ENCODE measurements at places on chromosomes 4 and X.

DNA sequence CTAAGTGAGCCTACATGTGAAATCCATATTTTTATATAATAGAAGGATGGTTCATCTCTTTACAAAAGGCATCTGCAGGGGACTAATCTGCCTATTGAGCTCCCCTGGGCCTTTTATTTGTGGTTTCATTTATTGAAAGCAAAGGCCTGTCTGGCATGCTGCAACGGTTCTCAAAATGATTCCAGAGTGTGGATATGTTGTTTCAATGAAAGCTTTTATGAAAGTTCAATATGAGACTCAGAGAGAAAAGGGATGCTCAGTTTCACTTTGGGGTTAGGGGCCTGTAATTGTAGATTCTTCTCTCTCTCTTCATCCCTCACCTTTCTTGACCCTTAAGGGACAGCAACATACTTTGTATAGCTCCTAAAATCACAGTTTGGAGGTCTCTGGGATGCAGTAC, 204.2 kb upstream of the CASK start:
- no peak for DNase-seq

DNA sequence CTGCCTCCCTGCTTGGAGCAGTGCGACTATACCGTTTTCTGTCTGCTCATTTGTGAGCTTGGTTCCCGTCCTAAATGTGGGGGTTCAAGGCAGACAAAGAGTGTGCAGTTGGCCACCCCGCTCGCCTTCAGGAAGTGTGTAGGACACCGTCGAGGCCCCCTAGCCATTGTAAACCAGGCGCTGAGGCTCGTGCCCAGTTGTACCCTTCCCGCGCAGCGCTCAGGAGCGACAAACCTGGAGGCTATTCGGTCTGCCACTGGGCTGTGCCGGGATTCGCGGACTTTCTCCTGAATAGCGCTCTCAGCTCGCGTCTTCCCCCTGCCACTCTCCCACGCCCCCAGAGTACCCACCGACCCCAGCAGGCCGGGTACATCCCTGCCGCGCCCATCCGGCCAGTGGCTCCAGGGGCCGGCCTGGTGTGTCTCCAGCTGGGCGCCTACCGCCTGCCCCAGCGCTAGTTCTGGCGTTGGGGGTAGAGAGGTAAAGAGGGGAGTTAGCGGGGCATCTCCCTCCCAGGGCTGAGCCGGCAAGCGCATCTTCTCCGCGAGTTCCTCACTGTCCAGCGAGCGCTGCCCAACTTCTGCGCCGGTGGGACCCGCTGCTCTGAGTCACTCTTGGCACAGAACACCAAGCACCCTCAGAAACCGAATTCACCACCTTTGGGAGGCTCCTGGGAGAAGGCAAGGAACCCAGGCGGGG, 880 bp upstream of the LONRF3 start:
- no peak for DNase-seq

DNA sequence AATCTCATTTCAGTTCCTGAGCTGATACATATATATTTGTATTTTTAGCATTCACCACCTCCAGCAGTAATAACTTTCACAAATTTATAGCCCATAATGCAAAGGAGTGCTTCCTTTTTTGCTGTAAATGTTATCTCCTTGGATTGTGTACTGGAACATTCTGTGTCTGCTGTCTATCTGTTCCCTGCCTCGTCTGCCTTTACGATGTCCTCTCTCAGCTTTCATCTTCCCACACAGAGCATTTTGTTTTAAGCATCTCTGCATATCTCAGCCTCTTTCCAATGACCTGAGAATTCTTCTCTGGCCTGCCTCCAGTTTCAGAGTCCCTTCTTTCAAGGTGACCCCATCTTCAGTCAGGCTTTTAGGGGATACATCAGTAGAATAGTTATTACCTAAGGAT, 43.1 kb downstream of the GYG2 start:
- no peak for DNase-seq

DNA sequence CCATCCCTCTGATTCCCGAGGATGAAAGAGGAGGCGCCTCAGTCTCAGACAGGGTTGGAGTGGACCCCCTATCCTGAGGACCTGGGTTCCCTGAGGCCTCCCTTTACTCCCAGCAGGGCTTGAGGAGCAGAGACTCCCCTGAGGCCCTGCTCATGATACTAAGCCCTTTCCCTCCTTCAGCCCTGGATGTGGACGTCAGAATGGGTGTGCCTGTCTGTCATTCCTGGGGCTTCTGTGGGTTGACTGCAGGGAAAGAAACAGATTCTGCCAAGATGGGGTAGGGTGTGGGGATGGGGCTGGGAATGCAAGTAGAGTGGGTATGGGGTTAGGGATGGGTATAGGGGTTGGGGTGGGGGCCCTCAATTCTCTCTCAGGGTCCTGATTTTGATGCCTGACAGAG, 21.1 kb downstream of the MAGEA10 start:
- no peak for DNase-seq

- DNase-seq, result no peak
These were observed 480.9 kb downstream of the PCDH11X start for GRCh38 chrX:92260102-92260501.

DNA sequence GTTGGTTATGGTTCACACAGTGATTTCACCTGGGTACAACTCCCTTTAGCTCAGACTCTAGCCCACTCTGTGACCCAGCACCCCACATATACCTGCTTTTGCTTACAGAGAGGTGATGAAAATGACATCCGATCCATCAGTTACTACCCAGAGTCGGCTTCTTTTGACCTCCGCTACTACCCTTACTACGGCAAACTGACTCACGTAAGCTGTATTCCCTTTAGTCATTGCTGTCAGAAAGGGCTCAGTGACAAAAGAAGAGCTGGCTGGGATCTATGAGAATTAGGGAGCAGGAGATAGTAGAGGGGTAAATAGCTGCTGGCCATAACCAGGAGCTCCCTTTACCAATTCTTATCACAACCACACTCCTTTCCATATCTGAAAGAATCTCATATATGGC, 16.7 kb downstream of the ATP1B4 start:
- no peak for DNase-seq

DNA sequence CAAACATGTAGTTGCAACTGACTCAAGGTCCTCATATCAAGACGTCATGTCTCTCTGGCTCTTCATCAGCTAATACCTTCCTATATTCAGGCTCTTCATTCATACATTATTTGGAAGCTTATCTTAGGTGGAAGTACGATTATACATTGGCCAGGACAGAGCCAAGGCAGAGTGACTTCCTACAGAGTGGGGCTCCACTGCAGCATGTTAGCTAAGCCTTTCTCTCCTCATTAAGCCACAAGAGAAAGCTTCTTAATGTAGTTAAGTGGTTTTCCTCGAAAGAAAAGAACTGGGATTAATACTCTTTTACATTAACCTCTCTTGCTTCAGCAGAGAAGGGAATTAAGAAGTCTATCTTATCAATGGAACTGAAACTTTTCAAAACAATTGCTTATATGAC, 15.0 kb downstream of the C4orf33 start:
- DNase-seq, result no peak

DNA sequence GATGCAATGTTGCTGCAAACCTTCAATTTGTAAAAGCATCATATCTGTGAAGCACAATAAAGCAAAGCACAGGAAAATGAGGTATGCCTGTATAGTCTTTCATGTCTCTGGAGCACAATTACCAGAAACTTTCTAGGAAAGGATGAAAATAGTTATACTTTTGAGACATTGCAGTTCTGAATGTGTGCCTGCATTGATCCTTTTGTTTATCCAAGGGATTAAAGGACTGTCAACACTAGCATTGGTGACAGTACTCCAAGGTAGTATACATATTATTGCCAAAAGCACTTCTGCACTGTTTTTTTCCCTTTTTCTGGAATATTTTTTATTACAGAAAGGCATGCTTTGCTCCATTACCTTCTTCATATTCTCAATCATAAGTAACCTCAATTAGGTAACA, 476.0 kb downstream of the GABRG1 start:
- no peak for DNase-seq

DNA sequence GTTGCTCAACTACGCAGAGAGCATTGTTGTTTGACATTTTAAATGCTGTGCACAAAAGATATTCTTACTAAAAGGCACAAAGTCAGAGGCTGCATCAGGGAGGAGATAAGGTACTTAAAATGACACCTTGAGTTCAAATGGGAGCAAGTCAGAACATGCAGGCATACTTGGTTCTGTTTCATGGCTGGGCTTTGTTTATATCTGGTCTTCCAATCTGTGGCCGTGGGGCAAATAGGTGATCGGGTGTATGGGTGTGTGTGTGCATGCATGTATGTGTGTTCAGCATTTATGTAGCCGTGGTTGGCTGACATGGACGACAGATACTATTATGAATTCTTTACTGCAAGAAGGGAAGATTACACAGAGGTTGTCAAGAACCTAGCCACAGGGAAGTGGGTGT, 106.1 kb downstream of the RASL11B start:
- no peak for DNase-seq

DNA sequence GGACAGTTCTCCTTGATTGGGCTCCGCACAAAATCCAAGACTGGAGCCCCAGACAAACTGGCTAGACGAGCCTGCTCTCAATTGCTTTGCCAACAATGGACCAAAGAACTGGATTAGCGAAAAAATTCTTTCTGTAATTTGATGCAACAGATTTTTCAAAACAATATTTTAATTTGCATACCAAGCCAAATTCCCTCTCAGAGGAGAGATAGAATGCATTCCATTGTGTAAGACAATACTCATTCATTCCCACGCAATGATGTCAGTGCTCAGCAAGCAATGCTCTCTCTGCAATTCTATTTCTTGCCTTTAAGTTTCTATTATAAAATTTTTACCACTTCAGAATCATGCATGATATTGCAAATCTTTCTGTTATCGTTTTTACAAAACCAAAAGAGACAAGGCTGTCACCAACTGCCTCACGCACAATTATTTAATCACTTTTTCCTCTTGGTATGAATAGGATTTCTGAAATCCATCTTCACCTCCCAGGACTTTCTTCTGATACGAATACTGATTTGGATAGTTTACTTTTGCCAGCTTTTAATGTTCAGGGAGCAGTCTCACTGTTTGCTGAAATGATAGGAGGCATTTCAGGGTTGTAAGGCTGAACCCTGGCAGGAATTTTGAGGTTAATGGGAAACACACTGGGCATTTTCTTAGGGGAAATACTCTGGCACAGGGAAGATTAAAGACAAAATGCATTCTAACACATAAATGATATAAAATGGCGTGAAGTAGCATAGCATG, 46.1 kb upstream of the HCCS start:
- no peak for DNase-seq

DNA sequence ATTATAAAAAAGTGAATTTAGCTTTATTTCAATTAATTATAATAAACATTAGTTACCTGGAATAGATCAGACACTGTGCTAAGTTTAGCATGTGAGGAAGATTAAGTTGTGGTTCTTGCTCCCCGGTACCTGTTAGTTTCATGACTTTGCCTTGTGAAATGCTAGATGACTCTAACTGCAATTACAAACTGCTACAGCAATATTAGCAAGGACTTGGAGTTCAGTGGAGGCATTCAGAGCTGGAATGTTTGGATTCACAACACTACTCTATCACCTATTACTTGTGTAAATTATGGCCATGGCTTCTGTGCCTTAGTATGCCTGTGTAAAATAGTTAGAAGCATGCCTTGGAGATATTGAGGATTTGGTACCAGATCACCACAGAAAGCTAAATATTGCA, 21.4 kb upstream of the ANXA10 start:
- no peak for DNase-seq

- DNase-seq, result no peak
These were observed 852 bp upstream of the WDR44 start for GRCh38 chrX:118345045-118345463.

- DNase-seq, result no peak
These were observed 49.0 kb downstream of the AMMECR1 start for GRCh38 chrX:110268886-110269285.

DNA sequence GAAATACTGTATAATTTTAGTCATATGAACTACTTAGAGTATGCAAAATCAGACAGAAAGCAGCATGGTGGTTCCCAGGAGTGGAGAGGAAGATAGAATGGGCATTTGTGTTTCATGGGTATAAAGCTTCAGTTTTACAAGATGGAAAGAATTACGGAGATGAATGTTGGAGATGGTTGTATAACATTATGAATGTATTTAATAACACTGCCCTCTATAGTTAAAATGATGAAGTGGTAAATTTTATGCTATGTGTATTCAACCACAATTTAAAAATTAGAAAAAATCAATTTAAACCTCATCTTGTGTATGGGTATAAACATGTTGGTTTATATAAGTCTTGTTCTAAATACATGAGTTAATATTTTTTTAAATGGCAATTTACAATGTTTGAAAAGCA, 521.1 kb downstream of the FSTL5 start:
- DNase-seq, result no peak

DNA sequence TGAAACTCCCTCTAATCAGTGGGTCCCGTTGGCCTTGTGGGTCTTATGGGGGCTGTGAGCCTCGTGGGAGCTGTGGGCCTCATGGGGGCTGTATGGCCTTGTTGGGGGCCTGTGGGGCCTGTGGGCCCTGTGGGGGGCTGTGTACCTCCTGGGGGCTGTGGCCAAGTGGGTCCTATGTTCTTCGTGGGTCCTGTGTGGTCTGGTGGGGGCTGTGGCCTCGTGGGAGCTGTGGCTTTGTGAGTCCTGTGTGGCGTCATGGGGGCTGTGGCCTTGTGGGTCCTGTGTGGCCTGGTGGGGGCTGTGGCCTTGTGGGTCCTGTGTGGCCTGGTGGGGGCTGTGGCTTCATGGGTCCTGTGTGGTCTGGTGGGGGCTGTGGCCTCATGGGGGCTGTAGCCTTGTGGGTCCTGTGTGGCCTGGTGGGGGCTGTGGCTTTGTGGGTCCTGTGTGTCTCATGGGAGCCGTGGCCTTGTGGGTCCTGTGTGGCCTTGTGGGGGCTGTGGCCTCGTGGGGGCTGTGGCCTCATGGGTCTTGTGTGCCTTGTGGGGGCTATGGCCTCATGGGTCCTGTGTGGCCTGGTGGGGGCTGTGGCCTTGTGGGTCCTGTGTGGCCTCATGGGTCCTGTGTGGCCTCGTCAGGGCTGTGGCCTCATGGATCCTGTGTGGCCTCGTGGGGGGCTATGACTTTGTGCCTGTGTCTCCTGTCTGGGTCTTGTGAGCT, 7.4 kb downstream of the PCGF3 start:
- no peak for DNase-seq

DNA sequence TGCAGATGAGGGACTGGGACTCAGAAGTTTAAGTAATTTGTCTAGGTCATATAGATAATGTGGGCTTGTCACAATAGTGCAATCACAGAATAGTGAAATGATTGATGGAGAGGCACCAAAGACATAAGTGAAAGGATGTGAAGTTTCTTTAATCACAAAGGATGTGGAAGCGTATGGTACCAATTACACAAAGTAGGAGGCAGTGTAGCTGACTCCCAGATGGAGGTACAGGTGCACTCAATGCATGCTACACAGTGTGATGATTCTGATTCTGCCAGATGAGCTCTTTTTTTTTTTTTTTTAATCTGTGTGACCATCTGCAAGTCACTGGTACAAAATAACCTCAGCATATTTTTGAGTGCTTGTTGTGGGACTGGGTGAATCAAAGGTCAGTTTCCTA, 411.3 kb downstream of the SPRY1 start:
- DNase-seq, result no peak
